Activated naive CD4-positive, alpha-beta T cell treated with anti-CD3 and anti-CD28 coated beads, Interleukin-2, amount 10 ng/mL, durations not matched to agents 7 days and 5 days (primary cell): ENCODE measurements at places on chromosomes 6 and 20.
A peak's percentile ranks its signal among the peaks of the same experiment; 100 is the strongest.

DNA sequence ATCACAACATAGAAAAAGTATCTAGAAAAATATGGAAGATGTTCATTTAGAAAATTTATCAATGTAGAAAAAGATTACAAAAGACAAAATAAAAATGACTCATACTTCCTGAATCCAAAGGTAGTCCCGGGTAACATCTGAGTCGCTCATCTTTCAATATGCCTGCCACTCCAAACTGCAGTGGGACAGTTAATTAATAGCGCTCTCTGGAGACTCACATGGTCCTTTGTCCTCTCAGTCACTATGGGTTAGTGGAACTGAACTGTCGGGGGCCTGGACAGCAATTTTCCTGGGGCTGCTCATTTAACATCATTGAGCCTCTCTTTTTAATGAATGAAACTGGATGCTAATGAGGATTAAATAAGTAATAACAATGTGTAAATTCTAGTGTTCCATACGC, 103.4 kb downstream of the MAP3K4 start:
- no peaks in the 10 kb centered on the region for H3K4me1 ChIP-seq
- H3K36me3 ChIP-seq = peaks cover 29% of the 10 kb centered on the region
- H3K4me3 ChIP-seq = no peak overlapping the region
- DNase-seq = no peak

DNA sequence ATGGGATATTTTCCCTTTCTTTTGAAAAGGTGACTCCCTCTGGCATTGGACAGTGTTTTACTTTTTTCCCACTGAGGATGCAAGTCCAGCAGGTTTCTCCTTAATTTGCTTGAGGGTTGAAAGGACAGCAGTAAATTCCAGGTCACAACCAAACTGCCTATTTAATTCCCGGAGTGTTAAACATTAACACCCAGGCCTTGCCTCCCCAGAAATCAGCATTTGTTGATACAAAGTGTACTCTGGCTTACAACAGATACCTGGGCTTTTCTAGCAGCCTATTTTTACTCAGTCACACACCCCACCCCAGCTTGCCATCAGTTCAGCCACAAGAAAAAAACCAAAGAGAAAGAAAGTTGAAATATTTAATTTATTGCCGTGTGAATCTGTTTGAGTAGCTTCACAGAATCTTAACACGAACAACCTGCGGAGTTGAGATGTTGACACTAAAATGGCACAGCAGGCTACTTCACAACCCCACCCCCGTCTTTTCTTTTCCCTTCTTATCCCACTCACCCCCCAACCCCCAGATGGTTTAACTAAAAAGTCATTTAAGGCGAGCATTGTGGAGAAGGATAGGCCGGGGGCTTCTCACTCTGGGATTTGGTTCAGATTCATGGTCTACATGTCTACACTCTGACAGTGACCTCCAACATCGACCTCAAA, 45.7 kb downstream of the MYLIP start:
- no peak overlapping the region for H3K4me3 ChIP-seq
- peaks cover 13% of the 10 kb centered on the region for H3K27me3 ChIP-seq
- peaks cover 19% of the 10 kb centered on the region for H3K4me1 ChIP-seq

GRCh38 chr20:52963131-52963530, 9.0 kb upstream of the TSHZ2 start:
- H3K36me3 ChIP-seq = no peaks in the 10 kb centered on the region
- no peak overlapping the region for H3K27ac ChIP-seq
- H3K4me3 ChIP-seq = no peak overlapping the region
- no peaks in the 10 kb centered on the region for H3K4me1 ChIP-seq
- H3K27me3 ChIP-seq = no peaks in the 10 kb centered on the region
- DNase-seq = no peak

- no peaks in the 10 kb centered on the region for H3K36me3 ChIP-seq
- H3K27me3 ChIP-seq = no peaks in the 10 kb centered on the region
- no peak overlapping the region for H3K4me3 ChIP-seq
- no peak overlapping the region for H3K27ac ChIP-seq
- no peak for DNase-seq
- H3K4me1 ChIP-seq = no peaks in the 10 kb centered on the region
Measured at GRCh38 chr6:130447374-130447773, 81.6 kb downstream of the TMEM200A start.

GRCh38 chr6:20572940-20573339, 38.7 kb downstream of the CDKAL1 start:
- H3K36me3 ChIP-seq = peaks cover 18% of the 10 kb centered on the region
- H3K27ac ChIP-seq = no peak overlapping the region
- DNase-seq = no peak
- H3K27me3 ChIP-seq = no peaks in the 10 kb centered on the region
- H3K4me1 ChIP-seq = peaks cover 10% of the 10 kb centered on the region

GRCh38 chr6:167796192-167796981, 30.3 kb upstream of the AFDN start:
- peaks cover 10% of the 10 kb centered on the region for H3K4me1 ChIP-seq
- DNase-seq = peak; percentile 36
- H3K27me3 ChIP-seq = peaks cover 79% of the 10 kb centered on the region

DNA sequence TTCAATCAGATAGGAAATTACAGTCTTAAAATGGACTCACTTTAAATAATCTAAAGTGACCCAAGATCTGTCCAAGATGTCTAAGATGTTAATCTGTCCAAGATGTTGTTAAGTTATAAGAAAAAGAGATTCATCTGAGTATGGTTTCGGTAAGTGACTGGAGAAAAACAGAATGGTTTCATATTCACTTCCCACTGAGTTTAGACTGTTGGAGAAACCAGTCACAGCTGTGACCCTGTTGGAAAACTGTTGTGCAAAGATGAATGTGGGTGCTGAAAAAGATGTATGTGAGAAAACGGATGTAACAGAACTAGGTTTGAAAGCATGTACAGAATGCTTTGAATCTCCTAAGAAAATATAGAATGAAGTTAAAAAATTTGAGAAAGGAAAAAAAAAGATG, 325.9 kb downstream of the COL12A1 start:
- H3K27ac ChIP-seq = no peak overlapping the region
- H3K36me3 ChIP-seq = no peaks in the 10 kb centered on the region
- H3K27me3 ChIP-seq = no peaks in the 10 kb centered on the region
- no peaks in the 10 kb centered on the region for H3K4me1 ChIP-seq
- DNase-seq = no peak
